ENCODE measurements at places on chromosomes 11 and 22.

DNA sequence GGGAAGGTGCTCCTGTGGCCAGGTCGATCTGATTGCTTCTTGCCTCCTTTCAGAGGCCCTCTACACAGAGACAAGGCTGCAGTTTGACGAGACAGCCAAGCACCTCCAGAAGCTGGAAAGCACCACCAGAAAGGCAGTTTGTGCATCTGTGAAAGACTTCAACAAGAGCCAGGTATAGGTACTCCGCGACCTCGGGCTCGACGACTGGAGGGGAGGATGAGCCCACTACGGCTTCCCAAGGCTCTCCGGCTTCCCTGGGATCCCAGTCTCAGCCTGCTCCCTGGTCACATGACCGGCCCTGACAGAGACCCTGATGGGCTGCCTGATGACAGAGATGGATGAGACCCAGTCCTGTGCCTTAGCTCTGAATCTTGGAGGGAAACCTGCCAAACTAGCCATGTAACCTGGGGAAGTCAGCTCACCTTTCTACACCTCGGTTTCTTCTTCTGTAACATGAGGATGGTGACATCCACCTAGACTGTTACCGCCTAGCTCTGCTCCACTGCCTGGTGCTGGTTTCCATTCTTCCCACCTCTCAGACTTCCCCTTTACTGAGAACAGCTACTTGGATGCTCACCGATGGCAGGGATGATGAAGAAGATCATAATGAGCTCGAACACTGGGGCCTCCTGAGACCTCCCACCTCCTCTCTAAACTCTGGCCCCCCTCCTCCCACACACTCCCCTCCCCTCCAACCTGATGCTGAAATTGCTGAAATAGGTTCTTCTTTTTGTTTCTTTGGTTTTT, 8.9 kb downstream of the RIBC2 start:
- no peak for DNase-seq

GRCh38 chr11:17821648-17822400, 87.2 kb downstream of the KCNC1 start:
- no peak for DNase-seq

DNA sequence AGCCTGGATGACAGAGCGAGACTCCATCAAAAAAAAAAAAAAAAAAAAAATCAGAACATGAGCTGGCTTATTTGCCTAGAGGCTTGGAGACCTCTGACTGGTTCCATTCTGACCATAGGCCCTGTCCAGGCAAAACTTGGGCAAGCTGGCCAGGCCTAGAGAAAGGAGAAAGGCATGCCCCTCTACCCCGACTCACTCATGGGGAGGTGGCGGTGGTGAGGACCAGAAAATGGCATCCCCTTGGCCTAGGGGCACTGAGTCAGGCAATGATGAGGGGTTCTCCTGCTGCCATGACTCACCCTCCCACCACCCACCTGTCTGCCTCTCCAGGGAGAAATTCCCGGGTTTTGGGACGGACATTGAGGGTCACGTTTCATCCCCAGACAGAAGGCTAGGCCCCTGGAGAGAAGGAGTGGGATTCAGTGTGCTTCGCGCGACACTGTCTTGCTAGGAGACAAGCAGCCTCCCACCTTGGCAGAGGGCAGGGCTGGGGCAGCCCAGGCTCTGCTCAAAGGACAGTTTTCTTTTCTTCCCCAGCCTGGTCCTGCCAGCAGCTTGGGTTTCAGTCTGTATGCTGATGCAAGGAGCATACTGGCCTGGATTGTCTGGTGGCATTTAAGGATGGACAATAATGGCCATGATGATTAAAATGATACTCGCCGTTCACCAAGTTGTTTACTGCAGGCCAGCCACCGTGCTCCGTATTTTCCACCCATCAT, 17.2 kb downstream of the TOB2 start:
- no peak for DNase-seq

GRCh38 chr11:32396331-32396730, 39.0 kb downstream of the WT1 start:
- no peak for DNase-seq

DNA sequence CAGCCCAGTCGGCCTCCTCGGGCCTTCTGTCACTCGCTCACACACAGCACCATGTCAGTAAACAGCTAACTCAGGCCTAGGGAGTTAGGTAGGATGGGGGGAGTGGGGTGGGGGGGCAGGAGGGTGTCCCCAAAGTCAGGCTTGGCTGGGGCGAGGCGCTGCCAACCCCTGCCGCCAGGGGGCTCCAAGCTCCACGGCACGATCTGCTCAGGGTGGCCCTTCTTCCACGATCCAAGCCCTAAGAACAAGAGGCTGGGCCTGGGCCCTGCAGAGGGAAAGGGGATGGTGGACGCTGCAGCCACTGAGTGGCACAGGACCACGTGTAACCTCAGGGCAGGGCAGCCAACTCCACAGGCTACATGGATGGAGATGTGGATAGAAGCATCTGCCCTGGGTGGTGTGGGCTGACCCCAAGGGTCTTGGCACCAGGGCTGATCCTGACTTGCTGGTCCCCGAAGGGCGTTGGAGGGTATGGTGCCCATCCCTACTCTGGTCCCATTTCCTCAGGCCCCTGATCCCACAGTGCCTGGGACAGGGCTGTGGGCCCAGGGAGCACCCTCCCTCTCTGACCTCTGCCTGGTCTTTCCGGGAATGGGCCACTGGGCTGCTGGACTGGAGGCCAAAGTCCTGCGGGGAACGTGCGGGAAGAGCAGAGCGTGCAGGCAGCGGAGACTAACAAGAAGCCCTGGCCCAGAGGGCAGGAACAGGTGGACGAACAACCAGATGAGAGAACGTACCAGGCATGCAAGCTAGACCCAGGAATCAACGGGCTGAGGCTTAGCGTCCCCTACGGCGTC, 29.1 kb upstream of the TXNRD2 start:
- DNase-seq = peak; percentile 41

DNA sequence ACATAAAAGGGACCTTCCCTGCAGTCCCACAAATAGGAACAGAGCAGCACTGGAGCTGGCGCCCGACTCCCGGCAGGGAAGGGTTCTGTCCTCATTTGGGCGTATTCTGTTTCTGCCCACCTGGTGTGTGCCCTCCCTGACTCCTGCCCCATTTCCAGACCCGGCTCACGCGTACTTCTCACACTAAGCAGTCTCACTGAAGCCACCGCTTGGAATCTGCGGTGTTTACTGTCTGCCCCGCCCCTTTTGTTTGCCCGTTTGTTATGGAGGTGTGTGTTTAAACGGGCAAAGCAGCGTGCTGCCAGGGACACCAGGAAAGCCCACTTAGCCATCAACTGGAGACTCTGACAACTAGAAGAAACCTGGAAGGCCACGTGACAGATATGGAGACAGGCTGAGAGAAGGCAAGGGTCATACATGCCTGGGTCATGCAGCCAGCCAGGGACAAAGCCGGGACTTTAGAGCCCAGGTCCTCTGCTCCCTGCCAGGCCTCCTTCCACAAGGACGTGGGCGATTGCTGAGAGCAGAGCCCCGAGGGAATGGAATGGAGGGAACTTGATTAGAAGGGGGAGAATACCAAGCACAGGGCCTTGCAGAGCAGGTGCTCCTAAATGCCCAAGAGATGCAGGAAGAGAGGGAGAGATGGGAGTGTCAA, 8.7 kb upstream of the EFCAB6 start:
- no peak for DNase-seq

DNA sequence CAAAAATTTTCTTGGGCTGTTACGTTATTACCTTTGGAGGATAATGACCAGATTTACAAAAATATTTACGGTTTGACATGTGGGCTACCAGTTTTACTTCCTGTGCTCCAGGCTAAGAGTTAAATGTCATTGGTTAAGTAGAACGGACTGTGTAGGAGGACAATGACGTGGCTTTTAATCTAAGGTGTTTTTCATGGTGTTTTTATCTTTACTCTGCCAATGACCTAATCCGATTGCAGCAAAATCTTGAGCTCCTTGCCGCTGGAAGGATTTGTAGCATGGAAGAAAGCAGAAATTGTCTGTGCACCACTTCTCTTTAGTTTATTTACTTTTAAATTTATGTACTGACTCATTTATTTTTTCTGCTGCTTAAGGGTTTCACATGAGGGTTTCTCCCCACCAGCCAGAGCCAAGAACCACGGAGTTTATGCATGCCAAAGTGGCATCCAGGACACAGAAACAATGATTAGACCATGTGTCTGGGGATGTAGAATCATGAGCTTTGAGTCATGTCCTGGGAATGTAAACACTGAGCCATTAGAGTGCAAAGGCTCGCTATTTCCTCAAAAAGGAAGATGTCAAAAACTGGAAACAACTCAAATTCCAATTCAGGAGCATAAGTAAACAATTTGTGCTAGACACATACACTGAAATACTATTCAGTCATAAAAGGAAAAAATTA, 1.9 kb upstream of the CARD16 start:
- DNase-seq = no peak

DNA sequence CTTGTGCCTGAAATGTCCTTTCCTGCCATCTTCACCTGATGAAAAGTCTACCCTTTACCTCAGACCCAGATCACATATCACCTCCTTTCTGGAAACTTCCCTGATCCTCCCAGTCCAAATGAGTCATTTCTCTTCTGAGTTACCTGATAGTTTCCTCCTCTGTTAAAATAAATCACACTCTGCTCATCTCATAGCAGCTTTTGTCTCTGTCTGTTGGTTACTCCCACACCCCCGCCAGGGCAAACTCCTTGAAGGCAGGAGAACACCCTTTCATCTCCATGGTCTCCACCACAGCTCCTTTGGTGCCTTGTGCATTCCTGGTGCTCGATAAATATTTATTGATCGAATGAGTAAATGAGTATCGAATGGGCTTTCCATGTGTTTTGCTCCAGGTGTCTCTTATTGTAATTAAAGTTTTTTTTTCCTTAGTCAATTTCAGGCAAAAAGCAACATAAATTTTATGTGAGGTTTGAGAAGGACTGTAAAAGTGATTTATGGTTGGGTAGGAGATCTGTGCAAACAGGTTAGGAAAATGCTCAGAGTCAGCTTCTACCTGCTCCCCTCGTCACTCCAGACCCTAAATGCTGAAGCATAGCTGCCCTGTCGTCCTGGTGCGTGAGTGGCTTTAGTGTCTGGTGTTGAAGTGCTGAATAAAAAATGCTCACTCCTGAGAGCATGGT, 178.2 kb downstream of the GRIK4 start:
- DNase-seq = no peak

GRCh38 chr11:21622995-21623394, 569.9 kb upstream of the ANO5 start:
- no peak for DNase-seq

- no peak for DNase-seq
Observed at GRCh38 chr22:46732041-46732379, 6.0 kb downstream of the CERK start.

GRCh38 chr11:16891964-16892363, 122.2 kb downstream of the PLEKHA7 start:
- DNase-seq = no peak

DNA sequence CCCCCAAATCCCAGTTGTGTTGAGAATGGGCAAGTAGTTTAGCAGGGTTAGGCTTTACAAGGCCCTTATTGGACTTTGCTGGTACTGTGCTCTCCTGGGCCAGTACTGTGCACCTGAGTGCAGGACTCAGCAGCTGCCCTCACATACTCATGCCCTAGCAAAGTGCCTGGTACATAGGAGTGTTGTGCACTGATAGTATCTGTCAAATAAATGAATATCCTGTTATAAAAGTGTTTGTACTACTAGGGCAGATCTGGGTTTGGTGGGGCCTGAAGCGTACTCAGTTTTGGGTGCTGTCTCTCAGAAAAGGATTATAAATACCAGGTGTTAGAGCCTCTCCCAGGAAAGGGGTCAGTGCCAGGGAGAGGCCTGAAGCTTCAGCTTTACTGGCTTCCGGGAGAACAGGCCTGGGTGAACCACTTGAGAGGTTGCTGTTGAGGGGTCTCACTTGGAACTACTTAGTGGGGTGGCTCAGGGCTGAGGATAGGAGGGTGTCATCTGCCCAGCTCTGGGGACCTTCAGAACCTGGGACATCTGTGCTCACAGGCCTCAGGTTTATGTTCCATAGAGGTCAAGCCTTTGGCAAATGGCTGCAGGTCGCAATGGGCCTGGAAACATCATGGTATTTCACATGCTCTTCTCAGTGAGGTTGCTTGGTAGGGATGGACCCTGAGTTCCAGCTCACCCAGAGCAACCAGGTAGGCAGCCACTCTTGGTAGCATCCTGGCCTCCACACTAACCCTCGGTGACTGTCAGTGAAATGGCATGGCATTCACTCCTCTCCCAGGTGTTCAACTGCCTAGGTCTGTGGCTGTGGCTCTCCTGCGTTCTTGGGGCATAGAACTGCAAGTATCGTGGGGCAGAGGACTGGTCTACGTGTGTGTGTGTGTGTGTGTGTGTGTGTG, 106.1 kb downstream of the ZBTB16 start:
- DNase-seq = no peak

GRCh38 chr11:92707173-92707619, 262.3 kb upstream of the MTNR1B start:
- no peak for DNase-seq

DNA sequence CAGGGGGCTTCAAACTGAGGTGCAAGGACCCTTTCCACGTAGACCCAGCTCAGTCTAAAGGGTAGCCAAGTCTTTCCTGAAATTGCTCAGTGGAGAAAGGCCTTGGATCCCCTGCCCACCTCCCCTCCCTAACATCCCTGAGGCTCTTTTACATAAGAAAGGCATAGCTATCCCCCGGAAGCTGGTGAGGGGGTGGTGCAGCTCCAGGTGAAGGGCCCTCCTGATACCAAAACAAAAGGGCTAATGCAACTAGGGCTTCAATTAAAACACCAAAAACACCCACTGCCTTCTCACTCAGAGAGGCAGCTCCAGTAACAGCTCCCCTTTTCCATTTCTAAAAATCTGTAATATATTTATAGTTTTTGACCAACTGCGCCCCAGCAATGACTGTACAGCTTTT, 5.8 kb downstream of the SHANK2 start:
- DNase-seq = no peak

DNA sequence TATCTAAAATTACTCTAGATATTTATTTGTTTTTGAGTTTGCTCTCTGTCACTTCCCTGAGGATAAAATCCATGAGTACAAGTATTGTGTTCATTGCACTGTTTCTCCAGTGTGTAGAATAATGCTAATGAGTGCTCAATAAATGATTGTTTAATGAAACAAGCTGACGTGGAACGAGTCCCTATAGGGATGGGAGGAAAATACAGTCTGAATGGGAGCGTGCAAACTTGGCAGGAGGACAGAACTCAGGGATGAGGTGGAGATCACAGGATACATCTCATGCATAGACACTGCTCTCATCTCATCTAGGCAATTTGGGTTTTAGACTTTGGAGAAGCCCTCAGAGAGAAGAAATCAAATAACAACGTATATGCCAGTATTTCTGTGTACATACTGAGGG, 58.4 kb upstream of the ZC3H12C start:
- DNase-seq = no peak

DNA sequence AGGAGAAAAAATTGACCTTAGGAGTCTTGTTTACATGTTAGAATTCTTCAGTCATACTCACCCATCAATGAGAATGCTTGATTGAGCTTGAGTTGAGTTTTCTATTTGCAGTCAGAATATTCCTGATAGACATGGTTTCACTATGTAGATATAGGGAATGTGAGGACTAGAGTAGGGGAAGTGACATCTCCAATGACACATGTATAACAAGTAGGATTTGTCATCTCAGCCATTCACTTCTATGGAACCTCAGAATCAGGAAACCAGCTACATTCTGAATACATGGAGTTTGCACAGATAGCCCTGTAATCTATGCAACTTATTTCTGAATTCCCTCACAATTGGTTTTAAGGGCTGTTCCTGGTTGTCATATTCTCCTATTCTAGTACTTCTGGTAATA, 20.1 kb upstream of the OR9Q1 start:
- no peak for DNase-seq
